Esophagus squamous epithelium (tissue), 5 donors: ENCODE measurements at places on chromosomes 5 and 9.

GRCh38 chr5:149999866-150000255 is 593 bp downstream of the TIGD6 start:
- DNase-seq, result no peak

DNA sequence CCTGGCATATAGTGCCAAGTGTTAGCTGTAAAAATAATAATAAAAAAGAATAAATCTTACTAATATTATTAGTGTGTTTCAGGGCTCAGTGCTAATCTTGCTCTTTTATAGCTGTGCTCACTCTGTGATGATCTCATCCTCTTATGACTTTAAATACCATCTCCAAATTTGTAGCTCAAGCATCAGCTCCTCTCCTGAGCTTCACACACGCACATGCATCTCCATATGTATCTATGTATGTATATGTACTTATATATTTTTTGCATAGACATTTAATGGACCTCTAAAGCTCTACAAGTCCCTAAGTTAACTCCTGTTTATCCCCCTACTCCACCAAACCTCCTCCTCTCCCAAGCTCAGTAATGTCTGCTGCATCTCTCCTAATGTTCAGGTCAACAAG is 170.8 kb upstream of the NR3C1 start:
- no peak for DNase-seq

DNA sequence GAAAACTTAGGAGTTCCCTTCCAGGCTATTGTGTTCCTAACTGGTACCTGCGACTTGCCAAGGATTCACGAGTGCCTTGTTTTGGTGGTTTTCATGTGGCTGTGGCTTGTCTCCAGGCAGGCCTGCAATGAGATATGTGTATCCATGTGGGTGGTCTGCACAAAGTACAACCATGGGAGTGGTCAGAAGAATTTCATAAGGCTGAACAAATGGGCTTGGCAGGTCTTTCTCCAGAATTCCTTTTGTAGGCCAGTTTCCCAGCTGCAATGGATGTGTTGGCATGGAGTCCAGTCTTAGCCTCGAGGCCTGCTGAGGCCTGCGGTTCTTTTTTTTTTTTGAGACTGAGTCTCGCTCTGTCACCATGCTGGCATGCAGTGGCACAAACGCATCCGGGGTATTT is 28.8 kb upstream of the MELK start:
- DNase-seq, result no peak

DNA sequence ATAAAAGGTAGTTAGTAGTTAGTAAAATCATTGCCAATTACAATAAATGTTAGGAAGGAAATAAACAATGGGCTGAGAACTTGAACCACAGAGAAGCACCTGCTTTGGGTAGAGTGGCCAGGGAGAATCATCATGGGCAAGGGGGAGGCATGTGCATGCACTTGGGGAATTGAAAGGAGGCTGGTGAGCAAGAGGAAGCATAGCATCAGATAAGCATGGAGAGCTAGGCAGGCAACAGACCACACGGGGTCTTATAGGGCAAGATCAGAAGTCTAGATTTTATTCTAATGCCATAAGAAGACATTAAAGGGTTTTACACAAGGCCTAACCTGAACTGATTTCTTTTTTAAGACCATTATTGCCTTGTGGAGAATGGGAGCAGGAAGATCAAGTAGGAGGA is 93.4 kb downstream of the PIP5K1B start:
- no peak for DNase-seq

DNA sequence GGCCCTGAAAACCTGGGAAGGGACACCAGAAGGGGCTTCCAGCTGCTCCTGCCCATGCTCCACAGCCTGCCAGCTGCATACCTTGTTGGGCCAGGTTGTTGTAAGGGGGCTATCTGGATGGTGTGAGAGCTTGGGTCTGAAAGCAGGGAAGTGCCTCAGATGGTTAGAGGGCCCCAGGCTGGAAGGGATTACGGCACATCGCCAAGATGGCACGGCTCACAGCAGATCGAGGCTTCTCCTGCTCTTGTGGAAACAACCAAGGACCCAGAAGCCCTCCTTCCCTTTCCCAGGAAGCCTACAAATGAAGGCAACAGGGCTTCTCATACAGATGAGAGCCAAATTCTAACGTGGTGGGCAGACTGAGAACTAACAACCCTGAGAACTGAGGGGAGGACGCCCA is 121.7 kb upstream of the ADCY2 start:
- no peak for DNase-seq

DNA sequence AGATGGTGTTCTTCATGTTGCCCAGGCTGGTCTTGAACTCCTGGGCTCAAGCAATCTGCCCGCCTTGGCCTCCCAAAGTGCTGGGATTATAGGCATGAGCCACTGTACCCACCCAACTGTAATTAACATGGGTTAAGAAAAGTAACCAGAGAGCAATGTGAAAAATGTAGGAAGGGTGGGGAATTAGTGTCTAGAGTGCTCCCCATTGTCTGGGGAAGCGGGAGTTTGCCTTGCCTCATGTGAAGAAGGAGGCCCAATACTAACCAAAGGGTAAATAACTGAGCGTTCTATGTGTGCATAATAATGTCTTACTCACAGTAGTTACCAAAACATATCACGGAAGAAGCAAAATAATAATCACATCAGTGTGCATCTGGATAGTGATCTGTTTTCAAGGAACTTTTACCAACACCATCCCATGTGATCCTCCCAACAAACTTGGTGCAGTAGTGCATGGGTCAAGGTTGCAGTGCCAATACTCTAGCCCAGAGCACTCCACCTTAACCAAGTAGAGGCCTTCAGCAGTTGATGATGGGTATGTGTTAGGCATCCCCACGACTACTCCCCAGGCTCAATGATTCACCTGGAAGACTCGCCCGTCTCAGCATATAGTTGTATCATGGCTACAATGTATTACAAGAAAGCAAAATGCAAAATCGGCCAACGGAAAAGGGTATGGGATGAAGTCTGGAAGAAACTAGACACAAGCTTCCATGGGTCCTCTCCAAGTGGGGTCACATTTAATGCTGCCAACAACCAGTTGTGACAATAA is 26.2 kb downstream of the GNAQ start:
- no peak for DNase-seq
